ENCODE measurements at places on chromosomes 1 and 21.
A peak's percentile ranks its signal among the peaks of the same experiment; 100 is the strongest.

DNA sequence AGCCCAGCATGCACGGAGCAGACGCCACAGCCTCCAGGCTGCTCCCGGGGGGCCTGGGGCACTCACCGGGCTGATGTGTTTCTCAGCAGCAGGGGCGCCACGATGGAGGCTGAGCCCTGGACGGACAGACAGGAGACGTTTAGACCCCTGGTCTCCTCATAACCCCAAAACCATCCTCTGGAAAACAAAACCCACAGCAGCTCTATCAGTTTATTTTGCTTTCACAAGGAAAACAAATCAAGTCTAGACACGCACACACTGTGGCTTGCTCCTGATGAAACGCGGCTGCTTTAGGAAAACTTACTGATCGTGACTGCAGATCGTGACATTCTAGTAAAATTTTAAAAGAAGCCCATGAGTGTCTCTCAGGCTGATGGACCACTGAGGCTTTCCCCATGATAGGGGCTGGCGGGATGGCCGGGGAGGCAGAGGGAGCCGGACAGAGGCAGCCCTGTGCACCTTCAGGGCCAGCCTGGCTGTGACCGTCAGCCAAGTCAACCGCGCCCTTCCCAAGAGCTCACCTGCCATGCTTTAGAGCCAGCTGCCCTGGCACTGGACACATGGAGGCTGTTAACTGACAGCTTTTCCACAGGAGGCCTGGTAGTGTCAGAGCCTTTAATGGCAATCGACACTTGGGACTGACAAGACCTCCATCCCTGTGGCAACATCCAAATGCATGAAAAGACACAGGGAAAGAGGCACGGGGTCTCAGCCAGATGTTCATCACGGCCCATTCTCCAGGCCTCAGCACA lies 5.2 kb downstream of the POFUT2 start:
- no peak for DNase-seq

DNA sequence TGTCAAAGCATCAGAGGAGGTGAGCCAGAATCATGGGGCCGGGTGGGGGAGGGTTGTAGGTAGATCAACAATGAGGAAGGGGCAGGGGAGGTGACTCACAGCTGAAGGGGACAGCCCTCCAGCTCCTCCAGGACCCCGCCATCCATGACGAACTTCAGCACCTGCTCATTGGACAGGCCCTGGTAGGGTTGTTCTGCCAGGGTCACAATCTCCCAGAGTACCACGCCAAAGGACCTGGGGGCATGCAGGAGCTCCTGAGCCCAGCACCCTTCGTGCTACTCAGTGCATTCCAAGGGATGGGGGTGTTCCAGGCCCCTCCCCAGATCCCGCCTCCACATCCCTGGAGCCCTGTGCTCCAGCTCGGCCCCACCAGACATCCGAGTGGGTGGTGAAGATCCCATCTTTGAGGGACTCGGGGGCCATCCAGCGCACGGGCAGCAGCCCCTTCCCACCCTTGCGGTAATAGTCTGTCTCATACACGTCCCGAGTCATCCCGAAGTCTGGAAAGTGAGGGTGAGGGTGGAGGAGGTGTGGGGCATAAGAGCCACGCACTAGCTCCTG lies 17.5 kb downstream of the INSRR start:
- no peak for DNase-seq

GRCh38 chr1:226697151-226697928 lies 41.7 kb downstream of the ITPKB start:
- DNase-seq, result no peak

- no peak for DNase-seq
Observed at GRCh38 chr1:203858055-203858454, 3.3 kb upstream of the SNRPE start.

DNA sequence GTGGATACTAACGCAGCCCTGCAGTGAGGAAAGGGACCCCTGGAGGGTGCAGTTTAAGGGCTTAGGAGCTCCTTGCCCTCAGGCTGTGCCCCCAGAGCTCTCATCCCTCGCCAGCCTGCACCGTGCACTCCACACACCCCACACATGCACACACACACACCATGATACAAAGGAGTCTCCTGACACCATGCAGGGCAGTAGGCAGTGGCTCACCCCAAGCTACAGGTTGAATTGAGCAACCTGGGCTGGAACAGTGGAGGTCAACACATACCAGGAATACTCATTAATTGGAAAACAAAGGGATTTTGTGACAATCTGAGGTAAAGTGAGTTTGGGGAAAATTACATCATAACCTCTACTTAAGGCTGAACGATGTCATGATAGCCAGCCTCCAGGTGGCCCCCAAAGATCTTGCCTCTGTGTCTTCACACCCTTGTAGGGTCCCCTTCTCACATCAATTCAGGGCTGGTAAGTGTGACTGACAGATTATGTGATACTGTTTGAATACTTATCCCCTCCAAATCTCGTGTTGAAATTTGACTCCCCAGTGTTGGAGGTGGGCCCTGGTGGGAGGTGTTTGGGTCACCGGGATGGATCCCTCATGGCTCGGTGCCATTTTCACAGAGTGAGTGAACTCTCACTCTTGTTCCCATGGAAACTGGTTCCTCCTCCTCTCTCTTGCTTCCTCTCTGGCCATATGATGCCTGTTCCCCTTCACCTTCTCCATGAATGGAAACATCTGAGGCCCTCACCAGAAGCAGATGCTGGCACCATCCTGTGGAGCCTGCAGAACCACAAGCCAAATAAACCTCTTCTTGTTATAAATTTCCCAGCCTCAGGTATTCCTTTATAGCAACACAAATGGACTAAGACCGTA lies 111.0 kb upstream of the RAB4A start:
- peak; percentile 20 for DNase-seq

- peak; percentile 47 for DNase-seq
Observed at GRCh38 chr1:244833734-244834542, 1.5 kb upstream of the COX20 start.

DNA sequence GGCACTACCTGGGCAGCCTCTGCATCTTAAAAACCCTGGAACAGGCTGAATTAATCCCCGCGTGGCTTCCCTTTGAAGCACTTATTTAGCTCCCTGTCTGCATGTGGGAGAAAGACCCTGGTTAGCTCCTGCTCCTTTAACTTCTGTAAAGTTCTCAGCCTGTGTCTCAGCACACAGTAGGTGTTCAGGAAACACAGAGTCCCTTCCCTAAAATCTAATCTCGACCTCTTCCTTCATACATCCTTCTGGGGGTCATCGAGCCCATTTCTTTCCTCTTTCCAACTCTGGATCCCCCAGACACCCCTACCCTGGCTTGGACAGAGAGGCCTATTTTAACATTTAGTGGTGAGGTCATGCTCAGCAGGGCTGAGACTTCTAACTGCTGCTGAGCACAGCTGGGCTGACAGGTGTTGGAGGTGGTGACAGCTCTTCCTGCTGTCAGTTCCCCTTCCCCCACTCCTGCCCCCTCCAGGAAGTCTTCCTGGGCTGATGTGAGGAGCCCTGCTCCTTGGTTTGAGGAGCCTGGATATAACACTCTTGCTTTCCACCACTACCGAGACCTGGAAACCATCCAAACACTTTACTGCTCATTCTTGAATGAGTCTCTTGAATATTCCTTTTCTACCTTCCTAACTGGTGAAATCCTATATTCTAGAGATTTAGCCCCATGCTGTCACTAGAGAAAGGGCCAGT lies 5.3 kb downstream of the E2F2 start:
- DNase-seq, result no peak

DNA sequence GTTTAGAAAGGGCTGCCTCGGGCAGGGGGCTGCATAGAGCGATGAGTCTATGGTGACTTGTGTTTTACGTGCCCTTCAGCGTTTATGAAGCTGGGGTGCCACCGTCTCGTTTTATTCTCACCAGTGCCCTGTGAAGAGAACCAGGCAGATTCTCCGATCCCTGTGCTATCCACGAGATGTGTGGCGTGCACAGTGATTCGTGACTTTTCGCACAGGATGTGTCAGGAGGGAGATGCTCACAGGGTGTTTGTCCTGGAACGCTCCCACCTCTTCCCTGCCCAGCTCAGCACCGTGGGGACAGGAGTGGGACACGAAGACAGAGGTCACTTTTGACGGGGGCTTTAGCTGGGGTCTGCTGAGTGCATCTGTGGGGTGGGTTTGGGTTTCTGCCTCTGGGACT lies 54.9 kb upstream of the AJAP1 start:
- DNase-seq, result no peak

DNA sequence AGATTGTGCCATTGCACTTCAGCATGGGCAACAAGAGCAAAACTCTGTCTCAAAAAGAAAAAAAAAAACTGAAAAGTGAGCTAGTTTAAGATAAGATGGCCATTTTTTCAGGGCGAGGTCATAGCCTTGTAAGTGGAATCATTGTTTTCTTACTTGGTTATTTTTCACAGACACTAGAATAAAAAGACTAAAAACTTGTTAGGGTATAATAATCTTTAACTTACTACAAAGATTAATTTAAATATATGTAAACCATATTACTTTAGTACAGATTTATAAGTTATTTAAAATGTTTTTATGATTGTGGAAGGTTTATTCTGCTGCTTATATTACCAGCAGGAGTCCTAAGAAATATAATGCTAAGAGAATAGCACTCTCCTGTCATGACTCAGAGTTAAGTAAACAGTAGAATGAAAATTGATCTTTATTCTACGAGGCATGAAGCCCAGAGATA lies 23.5 kb downstream of the ANGPTL1 start:
- no peak for DNase-seq

DNA sequence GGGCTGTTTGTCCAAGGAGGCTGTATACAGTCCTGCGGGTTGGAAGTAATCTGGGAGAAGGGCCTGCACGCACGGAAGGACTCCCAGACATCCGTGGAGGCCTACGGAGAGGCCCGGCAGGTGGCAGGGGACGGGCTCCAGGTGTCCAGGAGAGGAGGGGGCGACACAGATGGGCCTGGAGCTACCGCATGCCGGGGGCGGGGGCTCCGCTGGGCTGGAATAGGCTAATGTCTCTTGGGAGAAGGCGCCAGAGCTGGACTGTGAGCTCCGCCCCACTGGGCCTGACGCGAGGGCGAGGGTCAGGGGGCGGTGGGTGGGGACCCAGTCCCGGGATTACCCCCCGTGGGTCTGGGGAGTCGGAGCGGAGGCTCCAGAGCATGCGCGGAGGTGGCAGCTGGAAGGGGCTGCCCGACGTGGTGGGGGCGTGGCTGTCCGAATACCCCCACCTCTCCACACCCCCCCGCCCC lies 659 bp downstream of the AGO1 start:
- DNase-seq, result no peak

DNA sequence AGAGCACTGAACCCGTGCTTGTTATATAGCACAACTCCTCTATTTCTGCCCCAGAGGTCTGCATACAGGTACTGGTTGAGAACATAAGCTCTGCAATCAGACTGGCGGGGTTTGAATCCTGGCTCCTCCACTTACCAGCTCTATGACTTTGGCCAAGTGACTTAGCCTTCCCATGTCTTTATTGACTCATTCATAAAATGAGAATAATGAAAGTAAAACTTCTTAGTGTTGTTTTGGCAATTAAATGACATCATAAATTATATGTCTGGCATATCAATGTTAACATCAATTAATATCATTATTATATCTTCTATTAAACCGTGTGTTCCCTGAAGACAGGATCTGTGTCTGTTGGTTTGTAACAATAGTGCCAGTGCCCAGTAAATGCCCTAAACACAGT lies 4.3 kb downstream of the INKA2 start:
- DNase-seq, result no peak

DNA sequence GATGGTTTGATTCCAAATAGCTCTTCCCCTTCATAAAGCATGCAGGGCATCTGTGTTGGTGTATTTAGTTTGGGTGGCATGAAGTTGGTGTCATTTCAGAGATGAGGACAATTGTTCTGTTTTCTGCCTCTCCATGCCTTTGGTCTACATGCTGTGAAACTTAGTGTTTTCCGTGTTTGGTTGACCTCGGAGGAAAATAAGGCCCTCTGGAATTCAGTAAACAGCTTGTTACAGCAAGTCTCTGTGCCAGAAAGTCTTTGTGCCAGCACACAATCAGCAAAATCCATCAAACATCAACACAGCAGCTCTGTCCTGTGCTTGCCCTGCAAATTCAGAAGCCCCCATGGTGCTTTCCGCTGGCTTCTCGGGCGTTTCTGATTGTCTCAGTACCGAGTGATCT lies 9.5 kb downstream of the PARK7 start:
- no peak for DNase-seq

GRCh38 chr21:16597753-16598152 lies 868.0 kb downstream of the USP25 start:
- no peak for DNase-seq

GRCh38 chr1:182147951-182148350 lies 86.4 kb upstream of the ZNF648 start:
- DNase-seq, result no peak

DNA sequence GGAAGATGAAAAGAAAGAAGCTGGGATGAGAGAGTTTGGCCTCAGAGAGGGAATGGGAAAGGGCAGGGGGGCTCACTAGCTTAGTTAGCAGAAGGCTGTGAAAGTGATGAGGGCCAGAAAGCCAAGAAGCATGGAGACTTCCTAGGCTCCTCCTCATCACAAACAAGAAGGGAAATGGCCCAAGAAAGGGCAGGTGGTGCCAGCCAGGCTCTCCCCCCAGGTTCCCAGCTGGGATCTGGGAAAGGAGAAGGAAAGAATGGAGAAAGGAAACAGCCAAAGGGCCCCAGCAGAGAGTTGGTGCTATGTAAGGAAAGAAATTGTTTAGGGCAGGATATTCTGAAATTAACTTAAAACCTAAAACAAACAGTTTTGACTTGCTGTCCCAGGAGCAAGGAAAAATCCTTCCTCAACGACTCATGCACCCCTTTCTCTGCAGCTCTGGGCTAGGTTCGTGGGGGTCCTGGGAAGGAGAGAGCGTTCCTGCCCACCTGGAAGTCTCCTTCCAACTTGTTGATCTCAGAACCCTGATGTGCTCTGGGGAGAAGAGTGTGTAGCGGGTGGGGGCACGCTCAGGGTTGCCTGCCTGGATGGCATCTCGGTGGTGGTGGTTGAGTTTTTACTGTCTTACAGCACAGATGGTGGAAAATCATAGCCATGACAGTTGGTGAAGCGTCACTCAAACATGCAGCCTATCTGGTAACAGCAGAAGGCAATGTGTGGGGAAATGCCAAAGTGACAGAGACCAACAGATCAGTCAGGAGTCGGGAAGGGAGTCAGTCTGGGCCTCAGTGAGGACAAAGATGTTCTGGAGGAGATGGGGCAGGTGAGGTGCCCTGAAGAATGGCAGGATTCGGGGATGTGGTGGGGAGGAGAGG lies 147.3 kb downstream of the CLIC6 start:
- DNase-seq, result no peak

All from HFF-Myc (cell line).